ENCODE measurements at places on chromosomes 11 and 22.

GRCh38 chr11:16001044-16001568 is 355.2 kb downstream of the SOX6 start:
- H3K27ac ChIP-seq, result no peak overlapping the region
- no peak overlapping the region for H3K4me3 ChIP-seq
- H3K4me1 ChIP-seq, result no peaks in the 10 kb centered on the region
- H3K36me3 ChIP-seq, result no peaks in the 10 kb centered on the region
- no peak for DNase-seq

DNA sequence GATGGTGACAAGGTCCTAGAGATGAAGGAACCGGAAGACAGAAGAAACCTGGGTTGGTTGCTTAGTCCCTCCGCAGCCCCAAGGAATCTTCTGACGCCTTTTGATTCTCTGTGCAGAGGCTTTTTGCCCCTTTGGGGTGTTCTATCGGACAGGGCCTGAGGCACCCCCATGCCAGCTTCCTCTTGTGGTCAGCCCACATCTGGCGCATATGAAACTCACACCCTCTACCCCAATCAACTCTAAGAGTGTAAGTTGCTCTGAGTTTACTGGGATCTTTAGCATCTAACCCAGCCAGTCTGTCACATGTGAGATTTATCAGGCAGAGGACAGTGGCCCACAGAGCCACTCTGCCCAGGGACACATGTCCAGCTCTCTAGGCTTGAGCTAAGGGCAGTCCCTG is 17.4 kb downstream of the RASD2 start:
- no peaks in the 10 kb centered on the region for H3K36me3 ChIP-seq

DNA sequence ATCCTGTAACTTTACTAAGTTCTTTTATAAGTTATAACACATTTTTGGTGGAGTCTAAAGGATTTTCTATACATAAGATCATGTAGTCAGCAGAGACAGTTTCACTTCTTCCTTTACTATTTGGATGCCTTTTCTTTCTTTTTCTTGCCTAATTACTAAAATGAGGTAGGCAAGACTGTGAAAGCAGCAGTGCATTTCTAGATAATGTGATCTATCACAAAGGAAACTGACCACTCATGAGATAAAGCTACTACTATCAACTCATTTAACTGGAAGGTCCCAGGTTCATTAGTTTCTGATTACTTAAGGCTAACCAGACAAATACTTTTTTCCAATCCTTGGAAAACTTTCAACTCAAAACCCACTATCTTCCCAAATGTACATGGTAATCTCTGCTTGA is 196.2 kb upstream of the E2F8 start:
- peaks cover 8% of the 10 kb centered on the region for H3K27me3 ChIP-seq
- no peak overlapping the region for H3K27ac ChIP-seq
- H3K4me3 ChIP-seq, result no peak overlapping the region

- peaks cover 87% of the 10 kb centered on the region for H3K36me3 ChIP-seq
- no peaks in the 10 kb centered on the region for H3K27me3 ChIP-seq
- no peak for DNase-seq
Observed at GRCh38 chr11:65128182-65129145, 5.9 kb downstream of the SYVN1 start.

GRCh38 chr22:31569126-31569525 is 72.8 kb downstream of the SFI1 start:
- H3K36me3 ChIP-seq, result peaks cover 52% of the 10 kb centered on the region
- no peaks in the 10 kb centered on the region for H3K27me3 ChIP-seq
- no peaks in the 10 kb centered on the region for H3K4me1 ChIP-seq
- DNase-seq, result no peak

DNA sequence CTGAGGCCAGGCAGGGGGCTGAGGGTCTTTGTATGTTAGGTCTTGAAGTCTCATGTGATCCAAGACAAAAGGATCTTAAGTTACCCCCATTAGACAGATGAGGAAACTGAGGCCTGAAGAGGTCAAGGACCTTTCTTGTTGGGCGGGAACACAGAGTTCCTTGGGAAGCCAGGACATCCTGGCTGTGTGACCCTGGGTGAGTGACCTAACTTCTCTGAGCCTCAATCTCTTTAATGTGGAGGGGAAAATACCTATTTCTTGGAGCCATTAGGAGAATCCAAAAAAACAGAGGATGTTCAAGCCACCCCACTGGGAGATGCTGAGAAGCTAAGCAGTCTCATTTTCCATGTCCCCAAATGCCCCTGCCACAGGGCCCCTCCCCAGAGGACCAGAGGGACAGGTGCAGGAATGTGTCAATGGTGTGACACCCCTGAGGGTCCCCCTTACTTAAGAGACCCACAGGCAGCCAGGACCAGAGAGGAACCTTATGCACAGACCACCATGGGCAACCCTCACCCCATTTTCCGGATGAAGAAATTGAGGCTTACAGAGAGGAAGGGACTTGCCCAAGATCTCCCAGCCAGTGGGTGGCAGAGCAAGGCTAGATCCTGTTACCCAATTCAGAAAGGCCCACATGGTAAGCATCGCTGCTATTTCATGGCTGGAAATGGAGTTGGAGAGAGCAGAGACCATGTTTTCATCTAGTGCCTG is 8.0 kb downstream of the RAC2 start:
- no peak for DNase-seq
- H3K4me1 ChIP-seq, result peaks cover 100% of the 10 kb centered on the region
- no peak overlapping the region for H3K4me3 ChIP-seq
- H3K36me3 ChIP-seq, result peaks cover 81% of the 10 kb centered on the region
- H3K27me3 ChIP-seq, result no peaks in the 10 kb centered on the region

Measured in T-cell (primary cell).